Sciatic nerve (tissue), 2 donors: ENCODE measurements at places on chromosomes 5 and 9. TPM values are rescaled to one million over a fixed set of nuclear protein-coding genes. Genes with fewer than 3 reads are reported as not detected.

GRCh38 chr9:112049811-112050516 is 125.1 kb downstream of the SUSD1 start:
- DNase-seq: no peak

DNA sequence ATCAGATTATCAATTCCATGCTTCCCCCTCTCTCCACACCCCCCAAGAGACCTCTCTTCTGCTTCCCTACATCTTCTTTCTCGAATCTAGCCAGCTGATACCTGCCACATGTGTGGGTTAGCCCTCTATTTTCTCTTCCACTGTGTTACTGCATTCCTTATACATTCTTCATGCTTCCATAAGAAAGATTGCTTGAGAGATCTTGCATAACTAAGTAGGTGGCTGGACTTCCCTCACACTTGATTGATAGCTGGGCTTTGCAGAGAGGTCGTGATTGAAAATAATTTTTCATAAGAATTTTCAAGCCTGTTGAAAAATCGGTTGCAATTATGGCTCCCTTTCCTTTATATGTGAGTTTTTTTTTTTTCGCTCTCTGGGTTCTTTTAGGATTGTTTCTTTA is 33.0 kb upstream of the PANK3 start:
- DNase-seq: no peak

GRCh38 chr9:93686880-93687236 is 110.5 kb downstream of the PHF2 start:
- DNase-seq: peak; percentile 35

DNA sequence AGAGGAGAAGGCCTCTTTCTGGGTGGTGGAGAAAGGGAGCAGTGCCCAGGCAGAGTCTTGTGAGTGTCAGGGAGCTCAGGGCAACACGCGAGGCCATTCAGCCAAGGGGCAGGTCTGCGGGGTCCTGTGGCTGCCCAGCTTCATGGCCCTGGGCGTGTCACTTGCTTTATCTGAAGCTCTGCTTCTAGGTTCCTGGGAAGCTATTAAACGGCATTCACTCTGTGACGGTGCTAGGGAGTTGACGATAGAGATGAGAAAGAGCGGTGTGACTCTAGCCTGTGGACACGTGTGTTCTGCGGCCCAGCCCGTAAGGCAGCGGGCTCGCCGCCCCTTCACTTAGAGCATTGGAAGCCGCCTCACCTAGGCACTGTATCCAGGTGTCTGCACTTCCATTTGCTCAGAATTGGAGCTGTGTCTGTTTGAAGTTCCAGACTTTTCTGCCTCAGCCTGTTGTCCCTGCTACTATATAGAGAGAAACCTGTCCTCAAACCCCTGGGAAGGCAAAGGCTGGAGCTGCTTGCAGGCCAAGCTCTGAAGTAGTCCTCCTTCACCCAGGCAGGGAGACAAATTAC is 88.3 kb downstream of the PHF2 start:
- DNase-seq: peak; percentile 9

Gene SLC34A1
- total RNA-seq: not detected

Gene PCDHGA3
- total RNA-seq: 6.7 TPM

GRCh38 chr9:19648672-19649071 is 140.2 kb downstream of the SLC24A2 start:
- DNase-seq: no peak

Gene FCN2
- not detected for total RNA-seq
